ENCODE measurements at places on chromosomes 7 and 10.

DNA sequence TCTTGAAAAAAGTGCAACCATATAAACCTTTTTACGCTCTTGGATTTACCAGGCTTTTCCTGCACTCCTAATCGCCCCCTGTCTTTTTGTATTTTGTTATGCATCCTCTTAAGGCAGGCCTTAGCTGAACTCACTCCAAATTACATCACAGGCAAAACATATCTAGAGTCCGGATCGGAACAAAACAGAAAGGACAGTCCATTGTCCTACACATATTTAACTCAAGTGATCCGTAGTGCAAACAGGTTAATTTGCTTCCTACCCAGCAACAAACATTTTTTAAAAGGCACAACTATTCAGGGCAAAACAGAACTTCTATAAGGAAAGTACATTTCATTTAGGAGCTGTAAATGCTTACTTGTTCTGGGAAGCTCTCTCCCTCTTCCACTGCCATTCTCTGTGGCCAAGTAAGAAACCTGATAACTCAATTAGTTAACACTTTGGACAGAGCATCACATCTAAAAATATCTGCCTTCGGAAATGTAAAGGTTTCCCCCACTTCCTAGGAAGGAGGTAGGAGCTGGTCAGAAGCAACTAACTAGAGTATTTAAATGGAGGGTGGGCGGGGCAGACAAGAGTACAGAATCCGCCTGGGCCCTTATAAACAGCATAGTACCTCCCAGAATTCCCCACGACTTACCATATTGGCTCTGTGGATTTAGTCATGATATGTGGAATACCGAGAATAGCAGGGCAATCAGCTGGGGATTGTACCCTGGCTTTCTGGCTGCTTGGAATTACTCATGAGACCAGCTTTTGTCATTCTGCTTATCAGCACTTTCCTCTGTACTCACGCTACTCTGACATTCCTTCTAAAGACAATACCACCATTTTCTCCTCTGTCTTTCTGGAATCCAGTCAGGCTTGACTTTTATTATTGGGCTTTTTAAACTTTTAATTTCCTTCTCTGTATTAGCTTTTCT lies 89.5 kb downstream of the ANK3 start:
- DNase-seq = no peak

DNA sequence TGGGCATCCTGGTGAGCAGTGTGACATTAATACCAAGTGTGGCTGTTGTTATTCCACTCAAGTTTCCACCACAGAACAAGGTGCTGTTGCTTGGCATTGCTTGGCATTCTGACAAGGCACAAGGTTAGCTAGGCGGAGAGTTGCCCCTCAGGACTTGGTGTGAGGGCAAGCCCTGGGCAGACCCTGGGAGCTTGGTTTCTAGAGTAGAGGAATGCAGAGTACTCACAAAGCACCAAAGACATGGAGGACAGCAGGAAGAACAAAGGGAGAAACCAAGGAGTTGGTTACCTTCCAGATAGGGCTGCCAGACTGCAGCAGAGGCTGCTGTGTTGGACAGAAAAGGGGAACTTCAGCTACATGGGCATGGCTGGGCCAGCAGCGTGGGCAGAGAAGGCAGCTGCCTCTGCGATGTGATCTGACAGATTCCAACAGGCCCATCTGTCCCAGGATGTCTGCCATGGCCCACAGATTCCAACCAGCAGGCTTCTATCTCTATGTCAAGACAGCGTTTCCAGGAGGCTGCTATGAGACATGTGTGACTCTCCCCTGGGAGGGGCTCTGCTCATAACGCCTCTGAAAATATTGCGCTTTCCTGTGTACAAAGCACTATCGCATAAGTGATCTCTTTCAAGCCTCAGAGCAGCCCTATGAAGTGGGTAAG lies 1.8 kb downstream of the GOLGA7B start:
- DNase-seq = no peak

GRCh38 chr10:104452977-104453376 lies 99.3 kb downstream of the CFAP58 start:
- no peak for DNase-seq

GRCh38 chr10:104324221-104324686 lies 14.0 kb downstream of the ITPRIP start:
- DNase-seq = peak; percentile 54

GRCh38 chr10:28768227-28768626 lies 90.9 kb downstream of the BAMBI start:
- no peak for DNase-seq

DNA sequence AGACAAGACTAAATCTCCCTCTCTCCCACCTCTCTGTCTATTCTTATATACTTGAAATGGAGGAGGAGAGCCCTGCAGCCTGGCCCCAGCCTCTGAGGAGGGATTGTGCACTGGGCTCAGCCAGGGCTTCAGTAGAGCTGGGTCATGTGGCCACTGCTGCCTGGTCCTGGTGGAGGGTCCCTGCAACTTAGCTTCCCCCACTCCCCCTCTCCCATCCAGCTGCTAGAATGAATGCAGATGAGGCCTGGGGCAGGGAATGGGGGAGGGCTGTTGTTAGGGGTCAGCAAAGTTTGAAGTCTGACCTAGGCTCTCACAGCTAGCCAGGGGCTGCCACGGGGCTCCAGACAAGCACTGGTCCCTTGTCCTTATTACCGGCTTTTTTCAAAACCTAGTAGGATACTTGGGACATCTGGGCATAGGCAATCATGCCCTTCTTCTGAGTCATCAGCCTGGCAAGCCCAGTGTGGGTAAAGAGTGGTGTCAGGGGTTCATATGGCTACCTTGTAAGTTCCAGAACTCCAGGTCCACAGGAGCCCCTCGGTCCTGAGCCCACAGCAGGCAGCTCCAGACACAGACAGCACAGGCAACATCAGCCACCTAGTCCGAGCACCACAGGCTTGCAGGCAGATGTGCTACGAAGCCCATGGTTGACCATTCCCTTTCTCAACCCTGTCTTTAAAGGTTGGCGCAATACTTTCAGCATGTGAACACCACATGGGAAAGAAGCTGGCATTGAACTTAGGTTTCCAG lies 12.8 kb upstream of the CXCL12 start:
- DNase-seq = no peak

- DNase-seq = no peak
Observed at GRCh38 chr10:119845656-119846055, 27.0 kb downstream of the MCMBP start.

DNA sequence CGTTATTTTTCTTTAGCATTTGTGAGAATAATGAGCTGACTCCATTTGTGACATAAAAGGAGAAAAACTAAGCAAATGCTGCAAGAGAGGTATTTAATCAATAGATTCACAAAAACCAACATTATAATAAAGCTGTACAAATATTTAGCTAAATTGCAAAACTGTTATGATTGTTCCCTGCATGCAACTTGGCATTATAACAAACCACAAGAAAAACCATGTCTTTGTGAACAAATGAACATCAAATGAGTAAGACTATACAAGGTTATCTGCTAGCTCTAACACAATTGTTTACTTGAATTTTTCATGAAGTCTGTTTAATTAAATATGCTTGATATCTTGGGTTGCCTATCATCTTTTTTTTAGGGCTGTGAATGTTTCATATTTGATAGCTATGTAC lies 50.8 kb upstream of the PPP1R9A start:
- no peak for DNase-seq

DNA sequence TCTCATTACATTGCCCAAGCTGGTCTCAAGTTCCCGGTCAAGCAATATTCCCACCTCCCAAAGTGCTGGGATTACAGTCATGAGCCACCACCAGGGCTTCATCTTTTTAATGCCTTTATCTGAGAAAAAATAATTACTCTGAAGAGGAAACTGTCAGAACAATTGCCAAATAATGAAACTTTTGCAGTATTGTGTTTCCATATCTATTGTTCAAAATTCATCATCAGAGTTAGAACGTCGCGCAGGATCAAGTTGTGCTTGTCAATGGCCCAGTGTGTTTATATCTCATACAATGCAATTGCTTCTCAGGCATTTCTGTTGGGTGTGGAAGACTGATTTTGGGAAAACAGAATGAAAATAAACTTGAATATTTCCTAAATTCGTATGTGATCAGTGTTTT lies 143.1 kb downstream of the ARID5B start:
- no peak for DNase-seq

DNA sequence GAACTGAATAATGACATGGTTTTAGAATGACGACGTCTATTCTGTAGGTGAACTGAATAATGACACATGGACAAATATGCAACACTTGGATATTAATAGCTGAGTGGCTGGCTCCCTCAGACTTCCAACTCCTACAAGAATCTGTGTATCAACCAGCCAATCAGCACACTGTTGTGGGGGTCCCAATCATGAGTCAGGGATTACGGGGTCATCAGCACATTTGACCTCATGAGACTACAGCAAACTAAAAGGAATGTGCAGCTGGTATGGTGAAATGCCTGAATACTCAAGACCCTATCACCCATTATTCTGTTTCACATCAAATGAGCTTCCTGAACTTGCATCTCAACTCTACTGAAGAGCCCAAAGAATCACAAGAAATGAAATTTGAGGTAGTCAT lies 192.5 kb downstream of the ANK3 start:
- DNase-seq = no peak

DNA sequence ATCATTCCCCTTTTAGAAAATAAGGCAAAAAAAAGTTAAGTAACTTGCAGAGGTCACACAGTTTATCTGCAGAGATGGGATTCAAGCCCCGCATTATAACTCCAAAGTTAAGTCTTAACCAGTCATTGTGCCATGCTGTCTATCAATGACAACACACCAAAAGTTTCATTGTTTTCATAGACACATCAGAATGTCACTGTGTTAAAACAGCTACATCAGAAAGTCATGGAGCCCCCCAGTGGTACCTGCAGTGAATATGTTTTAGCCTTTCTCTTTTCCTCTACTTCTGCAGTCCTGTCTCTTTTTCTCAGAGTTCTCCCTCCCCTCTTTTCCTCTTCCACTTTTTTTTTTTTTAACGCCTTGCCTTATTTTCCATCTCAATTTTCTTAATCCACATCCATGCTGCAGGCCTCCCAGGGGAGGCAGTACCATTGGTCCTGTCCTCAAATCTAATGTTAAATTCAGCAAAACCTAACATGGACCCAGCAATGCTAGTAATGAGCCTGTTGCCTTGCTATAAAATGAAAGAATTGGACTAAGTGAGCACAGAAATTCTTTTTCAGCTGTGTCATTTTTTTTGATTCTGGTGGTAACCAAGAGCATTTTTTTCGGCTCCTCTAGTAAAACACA lies 3.8 kb upstream of the NRCAM start:
- no peak for DNase-seq

- no peak for DNase-seq
Observed at GRCh38 chr7:141430455-141431139, 120.6 kb upstream of the AGK start.

GRCh38 chr7:150716368-150716767 lies at the start of gene GIMAP1:
GIMAP1 (plus strand) TSS chr7:150716613; CDS start chr7:150719048, 2,435 bp downstream.
- peak; percentile 42 for DNase-seq

DNA sequence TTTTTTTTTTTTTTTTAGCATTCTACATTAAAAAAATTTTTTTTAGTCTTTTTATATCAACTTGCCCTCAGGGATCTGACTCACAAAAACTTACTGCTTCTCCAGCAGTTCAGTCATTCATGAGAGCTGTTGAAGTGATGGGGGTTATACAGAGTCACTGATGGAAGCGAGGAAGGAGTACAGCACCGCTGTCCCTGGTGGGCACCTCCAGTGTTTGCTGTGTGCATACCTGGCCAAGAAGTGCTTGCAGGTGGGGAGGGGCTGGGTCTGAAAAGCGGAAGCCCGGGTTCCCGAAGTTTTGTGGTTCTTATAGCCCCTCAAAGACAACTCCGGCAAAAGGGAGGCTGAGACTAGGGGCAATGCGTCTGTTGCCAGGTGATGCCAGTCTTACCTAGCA lies 46.2 kb downstream of the MINDY4 start:
- no peak for DNase-seq

DNA sequence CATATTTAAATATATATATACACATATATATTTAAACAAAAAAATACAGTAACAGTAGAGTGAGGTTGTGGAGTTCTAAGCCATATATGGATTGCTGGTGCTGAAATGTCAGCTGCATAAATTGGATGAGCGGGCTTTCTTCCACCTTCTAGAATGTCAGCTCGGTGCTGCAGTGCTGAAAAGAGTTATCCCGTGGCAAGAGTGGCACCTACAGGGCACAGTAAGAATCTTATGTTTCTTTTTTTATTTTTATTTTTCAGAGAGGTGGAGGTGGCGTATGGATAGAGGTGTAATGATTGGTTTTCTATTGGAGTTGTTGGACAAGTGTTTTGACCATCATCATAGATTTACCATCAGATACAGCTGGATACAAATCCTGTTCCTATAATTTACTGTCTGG lies 86.2 kb upstream of the DYNC1I1 start:
- DNase-seq = no peak

DNA sequence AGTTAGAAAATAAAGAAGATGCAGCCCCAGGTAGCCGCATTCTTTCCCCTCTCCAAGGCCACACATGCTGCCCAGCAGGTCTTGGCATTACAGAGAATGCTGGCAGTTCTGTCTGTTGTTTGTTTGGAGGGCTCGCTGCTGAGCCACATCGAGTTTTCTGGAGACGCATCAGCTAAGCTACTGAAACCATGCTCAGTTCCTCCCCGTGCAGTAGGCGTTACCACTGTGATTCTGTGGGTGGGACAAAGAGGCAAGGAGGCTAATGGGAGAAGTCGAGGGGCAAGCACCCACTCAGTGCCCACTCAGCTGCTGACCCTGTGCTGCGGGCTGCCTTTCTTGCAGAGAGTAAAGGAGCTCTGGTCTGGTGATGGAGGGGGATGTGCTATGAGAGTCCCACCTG lies 15.5 kb upstream of the GTPBP4 start:
- no peak for DNase-seq

DNA sequence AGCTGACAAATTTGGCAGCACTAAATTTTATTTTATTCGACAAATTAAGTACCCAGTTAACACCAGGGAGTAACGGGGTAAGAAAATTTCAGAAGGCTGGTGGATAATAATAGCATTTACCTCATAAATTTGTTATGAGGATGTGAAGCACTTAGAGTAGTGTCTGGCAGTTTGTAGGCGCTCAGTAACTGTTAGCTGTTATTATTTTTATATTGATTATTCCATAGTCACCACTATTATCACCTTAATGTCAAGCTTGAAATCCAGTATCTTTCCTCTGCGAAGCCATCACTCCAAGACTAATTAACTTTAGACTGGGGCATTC lies 563 bp upstream of the COA1 start:
- no peak for DNase-seq

- no peak for DNase-seq
Observed at GRCh38 chr10:29067161-29067560, 221.7 kb upstream of the LYZL1 start.

- DNase-seq = no peak
Observed at GRCh38 chr7:1707756-1708595, 37.9 kb downstream of the ELFN1 start.

GRCh38 chr7:79515358-79515757 lies 61.9 kb upstream of the MAGI2 start:
- DNase-seq = no peak

- DNase-seq = no peak
Observed at GRCh38 chr7:55514546-55515265, 57.6 kb downstream of the VOPP1 start.

- DNase-seq = no peak
Observed at GRCh38 chr7:157219154-157219553, 80.4 kb downstream of the UBE3C start.

All from left ventricle myocardium superior (tissue), 1 donor.